ENCODE measurements at places on chromosomes 7 and 10.
A peak's percentile ranks its signal among the peaks of the same experiment; 100 is the strongest.

GRCh38 chr10:79323602-79324001 is 23.7 kb upstream of the PPIF start:
- no peak for DNase-seq

DNA sequence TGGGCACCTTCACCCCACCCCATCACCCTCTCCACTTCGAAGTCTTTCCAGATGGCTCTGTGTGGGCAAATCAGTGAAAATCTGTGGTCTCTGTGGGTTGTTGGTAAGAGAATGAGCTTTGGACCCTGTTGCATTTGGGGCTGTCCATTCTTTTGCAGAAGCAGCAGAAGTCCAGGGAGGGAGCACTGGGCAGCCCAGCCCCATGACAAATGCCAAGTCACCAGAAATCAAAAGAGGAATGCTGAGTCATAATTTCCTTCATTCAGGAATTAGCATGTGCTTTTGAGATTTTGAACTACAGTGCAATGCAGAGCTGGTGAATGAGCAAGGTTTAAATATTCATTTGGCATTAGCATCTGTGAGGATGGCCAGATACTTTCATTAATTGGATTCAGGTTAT is 556.2 kb downstream of the LRMDA start:
- DNase-seq, result peak; percentile 54

- no peak for DNase-seq
Measured at GRCh38 chr10:52194191-52194590, 119.9 kb upstream of the DKK1 start.

DNA sequence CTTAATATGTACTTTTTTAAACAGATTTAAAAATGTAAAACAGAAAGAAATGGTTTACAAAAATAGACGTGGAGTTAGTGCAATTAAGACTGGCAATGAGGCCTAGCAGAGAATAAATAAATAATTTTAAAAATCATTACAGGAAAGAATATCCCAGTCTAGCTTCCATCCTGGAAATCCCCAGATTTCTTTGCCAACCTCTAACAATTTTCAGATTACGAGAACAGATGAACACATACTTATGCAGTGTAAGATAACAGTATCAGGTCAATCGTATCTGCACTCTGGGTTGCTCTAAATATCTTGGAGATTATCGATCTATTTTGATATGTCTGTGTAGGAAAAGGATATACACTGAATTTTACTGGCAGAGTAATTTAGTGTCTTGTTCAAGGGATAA is 210.5 kb downstream of the SEMA3A start:
- DNase-seq, result no peak

DNA sequence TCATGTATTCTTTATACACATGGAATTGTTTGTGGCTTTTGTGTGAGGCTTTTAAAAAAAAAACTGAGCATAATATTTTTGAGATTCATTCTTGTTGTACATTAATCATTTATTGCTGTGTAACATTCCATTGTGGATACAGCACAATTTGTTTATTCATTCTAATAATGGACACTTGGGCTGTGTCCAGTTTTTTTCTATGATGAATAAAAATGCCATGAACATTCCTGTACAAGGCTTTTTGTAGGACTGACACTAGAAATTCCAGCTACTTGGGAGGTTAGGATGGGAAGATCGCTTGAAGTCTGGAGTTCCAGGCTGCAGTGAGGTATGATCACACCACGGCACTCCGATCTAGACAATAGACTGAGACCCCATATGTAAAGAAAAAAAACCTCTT is 254.3 kb upstream of the CACNA2D1 start:
- DNase-seq, result no peak

DNA sequence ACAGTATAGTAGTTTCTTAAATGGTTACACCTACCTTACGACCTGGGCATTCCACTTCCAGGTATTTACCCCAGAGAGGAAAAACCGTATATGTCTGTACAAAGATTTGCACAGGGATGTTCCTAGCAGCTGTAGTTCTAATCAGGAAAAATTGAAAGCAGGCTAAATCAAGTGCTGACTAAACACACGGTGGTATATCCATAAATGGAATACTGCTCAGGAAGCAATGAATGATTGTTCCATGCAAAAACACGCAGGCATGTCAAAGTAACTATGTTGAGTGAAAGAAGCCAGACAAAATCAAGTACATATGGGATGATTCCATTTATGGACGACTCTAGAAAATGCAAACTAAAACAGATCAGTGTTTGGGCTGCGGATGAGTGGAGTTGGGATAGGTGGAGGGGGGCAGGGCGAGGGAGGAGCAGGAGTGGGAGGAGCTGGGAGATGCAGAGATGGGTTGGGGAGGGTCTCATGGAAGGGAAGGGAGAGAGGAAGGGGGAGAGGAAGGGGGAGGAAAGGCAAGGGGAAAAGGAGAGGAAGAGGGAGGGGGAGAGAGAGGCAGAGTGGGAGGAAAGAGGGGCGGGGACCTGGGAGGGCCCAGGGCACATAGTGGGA is 484 bp upstream of the MSRB2 start:
- no peak for DNase-seq

DNA sequence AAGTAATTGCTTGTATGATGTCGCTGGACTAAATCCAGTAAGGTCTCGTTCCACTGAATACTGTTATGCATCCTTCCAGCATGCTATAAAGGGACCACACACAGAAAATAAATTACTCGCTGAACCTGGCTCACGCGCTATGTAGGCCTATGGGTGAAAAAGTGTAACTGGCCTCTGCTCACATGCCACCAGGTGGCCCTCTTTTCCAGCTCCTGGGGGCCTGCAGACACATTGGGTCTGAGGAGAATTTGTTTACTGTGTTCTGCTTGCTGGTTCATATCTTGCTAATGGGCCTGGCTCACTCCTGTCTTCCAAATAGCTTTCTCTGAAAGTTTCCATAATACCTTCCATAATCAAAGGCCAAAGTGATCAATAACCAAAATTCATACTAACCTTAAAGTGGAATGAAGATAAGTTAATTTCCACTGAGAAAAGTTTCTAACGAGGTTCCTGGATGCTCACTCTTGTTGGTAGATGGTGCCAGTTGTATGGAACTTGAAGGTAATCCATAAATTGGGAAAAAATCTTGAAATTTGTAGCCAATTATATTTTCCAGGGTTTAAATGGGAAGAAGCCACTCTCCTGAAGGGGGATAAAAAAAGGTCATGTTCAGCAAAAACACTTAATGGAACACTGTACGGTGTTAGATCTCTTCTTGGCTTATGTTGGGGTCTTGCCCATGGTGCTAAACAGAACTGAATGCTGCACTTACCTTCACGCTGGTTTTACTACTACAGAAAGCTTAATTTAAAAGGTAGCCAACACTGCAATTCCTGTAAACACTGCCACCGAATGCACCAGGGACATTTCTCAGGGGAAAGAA is 27.0 kb upstream of the ZPBP start:
- no peak for DNase-seq

DNA sequence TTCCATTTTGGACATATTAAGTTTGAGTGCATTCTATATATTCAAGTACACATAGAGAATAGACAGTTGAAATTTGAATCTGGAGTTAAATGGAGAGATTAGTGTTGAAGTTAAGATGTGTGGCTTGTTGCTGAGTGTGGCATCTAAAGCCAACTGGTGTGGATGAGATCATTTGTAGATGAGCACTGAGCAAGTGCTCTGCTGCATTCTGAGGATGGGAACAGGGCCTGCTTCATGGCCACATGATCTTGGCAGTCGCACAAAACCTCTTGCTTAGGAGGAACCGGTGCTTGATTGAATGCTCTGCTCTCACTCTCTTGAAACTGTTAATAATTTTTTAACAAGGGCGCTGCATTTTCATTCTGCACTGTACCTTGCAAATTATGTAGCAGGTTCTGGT is 62.0 kb downstream of the EPDR1 start:
- no peak for DNase-seq

DNA sequence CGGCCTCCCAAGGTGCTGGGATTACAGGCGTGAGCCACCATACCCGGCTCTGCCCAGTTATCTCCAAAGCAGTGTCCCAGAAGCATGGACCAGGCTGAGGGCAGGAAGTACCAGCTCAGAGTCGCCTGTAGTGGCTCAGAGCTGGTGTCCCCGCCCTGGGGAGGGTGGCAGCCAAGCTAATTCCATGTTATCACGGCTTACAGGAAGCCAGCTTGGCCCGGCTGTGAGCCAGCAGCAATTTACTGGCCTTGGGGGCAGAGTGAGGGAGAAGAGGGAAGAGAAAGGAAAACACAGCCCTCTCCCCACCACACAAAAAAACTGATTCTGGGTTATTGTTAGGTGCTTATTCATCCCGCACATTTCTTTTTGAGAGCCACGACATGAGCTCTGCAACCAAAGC is 88.1 kb downstream of the HIP1 start:
- no peak for DNase-seq

DNA sequence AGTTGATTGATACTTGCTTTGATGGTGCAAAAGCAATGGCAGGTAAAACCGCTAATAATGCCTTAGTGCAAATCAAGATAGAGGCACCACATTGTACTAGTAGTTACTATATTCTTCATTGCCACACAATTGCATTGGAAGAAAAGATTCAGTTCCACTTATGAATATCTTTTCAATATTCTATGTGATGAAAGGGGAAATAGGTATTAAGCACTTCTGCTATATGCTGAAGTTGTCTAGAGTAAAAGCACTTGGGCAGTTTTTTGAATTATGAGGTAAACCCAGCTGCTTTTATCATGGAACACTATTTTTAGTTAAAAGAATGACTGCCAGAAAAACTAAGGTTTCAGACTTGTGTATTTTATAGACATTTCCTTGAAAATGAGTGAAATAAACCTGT is 15.5 kb downstream of the ENTPD7 start:
- no peak for DNase-seq

DNA sequence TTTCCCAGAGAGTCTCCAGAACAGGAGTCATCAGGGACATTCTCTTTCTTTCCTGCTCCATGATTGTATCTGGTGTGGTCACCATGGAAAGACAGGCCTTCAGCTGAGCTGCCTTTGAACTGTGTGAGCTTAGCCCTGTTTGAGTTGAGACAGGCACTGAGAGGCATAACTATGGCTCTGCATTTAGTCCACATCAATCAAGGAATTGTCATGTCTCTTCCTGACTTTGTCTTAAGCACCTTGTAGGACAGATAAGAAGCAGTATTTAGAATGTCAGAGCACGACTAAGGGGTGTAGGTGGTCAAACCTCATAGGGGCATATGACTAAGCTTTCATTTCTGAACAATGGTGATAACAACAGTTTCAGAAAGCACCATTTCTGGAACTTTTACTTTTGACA is 53.5 kb downstream of the EPDR1 start:
- DNase-seq, result no peak

- no peak for DNase-seq
Measured at GRCh38 chr10:8417631-8418030, 363.1 kb downstream of the GATA3 start.

- DNase-seq, result no peak
Measured at GRCh38 chr7:80641548-80641947, 3.1 kb downstream of the CD36 start.

DNA sequence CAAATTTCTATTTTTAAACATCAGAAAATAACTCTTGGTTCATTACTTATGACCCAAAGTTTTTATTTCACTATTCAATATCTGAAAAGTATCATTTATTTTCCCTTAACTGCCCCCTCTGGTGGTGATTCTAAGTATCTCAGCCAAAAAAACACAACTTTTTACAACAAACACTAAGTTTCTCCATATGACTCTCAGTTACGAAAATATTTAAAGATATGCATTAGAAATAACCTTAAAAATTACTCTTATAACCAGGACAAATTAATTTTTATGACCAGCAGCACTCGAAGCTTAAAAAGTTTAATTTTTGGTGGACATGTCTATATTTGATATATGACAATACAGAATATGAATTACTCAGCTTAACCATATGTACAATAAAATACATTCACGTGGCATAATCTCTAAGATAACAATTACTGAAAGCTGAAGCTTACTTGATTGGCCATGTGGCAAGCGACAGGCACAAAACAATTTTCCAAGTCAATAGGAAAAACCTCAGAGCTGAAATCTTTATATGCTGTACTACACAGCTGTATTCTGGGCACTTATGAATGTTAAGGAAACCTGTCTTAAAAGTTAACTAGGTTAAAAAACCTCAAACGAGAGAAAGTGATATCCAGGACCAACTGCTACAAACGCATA is 2.3 kb downstream of the HNRNPA2B1 start:
- no peak for DNase-seq

DNA sequence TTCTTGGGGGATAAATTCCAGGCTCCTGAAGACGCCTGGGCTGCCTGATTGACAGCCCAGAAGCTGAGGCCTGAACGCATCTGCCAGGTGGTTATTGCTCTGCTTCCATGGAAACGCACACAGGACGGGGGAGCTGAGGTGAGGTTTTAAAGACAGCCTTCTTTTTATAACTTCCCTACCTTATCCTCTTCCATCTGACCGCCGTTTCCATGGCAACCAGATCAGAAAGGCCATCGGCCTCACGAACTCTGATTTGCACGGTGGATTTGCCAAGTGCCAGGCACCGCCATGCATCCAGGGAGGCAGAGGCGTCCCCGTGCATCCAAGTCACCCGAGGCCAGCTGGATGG is 260.9 kb downstream of the ADARB2 start:
- no peak for DNase-seq
